Stimulated activated CD4-positive, alpha-beta T cell treated with anti-CD3 and anti-CD28 coated beads, Interleukin-1b, Interleukin-23, amount 100 ng/mL, for 24 hours (primary cell): ENCODE measurements at places on chromosomes 5 and 9.

DNA sequence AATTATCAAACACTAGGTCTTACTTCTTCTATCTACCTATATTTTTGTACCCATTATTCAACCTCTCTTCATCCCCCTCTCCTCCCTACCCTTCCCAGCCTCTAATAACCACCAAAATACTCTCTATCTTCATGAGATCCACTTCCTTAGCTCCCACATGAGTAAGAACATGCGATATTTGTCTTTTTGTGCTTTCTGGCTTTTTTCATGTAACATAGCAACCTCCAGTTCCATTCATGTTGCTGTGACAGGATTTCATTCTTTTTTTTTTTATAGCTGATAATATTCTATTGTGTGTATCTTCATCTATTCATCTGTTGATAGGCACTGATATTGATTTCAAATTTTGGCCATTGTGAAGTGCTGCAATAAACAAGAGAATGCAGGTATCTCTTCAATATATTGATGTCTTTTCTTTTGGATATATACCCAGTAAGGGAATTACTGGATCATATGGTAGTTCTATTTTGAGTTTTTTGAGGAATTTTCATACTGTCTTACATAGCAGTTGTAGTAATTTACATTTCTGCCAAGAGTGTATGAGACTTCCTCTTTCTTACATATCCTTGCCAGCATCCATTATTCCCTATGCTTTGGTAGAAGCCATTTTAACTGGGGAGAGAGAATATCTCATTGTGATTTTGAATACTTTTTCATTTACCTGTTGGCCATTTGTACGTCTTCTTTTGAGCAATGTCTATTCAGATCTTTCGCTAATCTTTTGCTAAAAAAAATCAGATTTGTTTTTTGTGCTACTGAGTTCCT, 156.8 kb downstream of the DCP2 start:
- no peak for DNase-seq

DNA sequence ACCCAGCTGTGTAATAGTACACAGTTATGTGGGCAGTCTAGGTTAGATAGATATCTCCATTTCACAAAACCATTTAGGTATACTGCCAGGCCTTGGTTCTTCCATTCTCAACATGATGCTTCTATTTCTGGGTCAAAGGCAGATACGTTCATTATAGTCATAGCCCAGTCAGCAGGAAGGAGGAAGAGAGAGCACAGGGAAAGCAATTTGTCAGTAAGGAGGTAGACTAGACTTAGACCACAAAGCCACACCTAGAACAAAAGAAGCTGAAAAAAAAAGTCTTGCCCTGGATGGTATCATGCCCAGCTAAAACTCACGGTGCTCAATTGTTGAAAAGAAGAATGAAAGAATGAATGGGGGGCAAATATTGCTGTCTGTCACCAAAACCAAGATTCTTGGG, 7.6 kb downstream of the INVS start:
- no peak for DNase-seq

- DNase-seq = peak; percentile 1
These were observed 50.7 kb upstream of the VLDLR start for GRCh38 chr9:2570615-2571479.

DNA sequence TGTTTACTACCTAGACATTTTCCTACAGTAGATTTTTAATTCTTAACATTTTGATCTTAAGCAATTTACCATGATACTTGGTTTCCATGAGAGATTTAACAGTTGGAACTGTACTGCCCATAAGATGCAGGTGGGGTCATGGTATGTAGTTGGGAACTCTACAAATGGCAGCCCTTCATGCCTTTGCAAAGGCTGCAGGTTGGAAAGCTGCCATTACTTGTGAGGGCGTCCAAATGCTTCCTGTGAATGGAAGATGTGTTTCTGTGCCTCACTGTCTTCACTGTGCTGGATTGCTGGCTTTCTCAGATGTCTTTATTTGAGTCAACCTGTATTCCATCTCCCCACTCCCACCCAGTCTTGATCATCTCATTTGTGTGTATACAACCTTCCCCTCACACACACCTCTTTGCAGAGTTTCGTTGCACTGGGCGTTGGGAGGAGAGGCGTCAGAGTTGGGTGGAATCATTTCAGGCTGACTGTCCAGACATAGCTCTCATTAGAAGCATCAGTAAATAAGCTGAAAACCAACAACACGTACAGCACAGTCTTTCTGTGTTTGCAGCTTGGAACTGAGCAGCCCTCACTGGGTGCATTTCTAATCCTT, 14.8 kb upstream of the ABL1 start:
- no peak for DNase-seq

DNA sequence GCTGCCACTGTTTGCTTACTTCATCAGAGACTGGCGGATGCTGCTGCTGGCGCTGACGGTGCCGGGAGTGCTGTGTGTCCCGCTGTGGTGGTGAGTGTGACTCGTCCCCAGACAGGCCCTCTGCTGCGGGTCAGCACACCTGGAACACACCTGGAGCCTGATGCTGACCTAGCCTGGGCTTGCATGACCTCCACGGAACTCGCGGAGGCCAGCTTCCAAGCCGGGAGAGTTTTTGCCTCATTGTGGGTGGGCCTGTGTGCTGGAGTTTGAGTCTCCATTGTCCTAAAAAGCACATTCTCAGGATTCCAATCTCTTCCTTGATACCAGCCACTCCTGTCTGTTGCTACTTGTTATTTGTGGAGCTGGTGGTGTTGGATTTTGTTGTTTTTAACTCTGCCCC, 28.1 kb downstream of the SLC22A4 start:
- no peak for DNase-seq

GRCh38 chr5:172775326-172776234, 4.6 kb upstream of the DUSP1 start:
- DNase-seq = no peak
